ENCODE measurements at places on chromosomes 13 and 19.

GRCh38 chr19:3125900-3126524, 9.8 kb upstream of the GNA15 start:
- DNase-seq, result no peak

DNA sequence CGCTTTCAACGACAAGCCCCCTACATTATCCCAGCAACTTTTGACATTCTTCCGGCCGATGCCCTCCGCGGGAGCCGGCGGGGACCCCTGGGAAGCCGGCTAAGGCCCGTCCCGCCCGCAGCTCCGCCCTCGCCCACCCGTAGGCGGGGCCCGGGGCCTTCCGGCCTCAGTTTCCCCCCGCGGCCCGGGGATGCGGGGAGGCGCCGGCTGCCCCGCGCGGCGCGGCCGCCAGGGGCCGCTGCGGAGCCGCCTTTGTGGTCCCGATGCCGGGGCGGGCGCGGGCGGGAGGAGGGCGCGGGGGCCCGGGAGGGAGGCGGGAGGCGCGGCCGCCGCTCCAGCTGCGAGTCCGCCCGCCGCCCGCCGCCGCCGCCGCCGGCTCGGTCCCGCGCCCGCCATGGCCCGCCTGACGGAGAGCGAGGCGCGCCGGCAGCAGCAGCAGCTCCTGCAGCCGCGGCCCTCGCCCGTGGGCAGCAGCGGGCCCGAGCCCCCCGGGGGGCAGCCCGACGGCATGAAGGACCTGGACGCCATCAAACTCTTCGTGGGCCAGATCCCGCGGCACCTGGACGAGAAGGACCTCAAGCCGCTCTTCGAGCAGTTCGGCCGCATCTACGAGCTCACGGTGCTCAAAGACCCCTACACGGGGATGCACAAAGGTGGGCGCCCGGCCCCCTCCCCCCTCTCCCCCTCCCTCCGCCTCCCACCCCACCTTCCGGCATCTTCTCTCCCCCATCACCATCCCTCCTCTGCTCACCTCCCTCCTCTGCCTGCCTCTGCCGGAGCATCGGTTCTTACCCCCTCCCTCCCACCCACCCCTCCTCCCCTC, at the start of gene CELF5:
TSS of gene CELF5 (plus strand) at position 316 of the 823 bp plus-strand sequence. CDS start at position 395, 79 bp downstream.
- DNase-seq, result no peak

DNA sequence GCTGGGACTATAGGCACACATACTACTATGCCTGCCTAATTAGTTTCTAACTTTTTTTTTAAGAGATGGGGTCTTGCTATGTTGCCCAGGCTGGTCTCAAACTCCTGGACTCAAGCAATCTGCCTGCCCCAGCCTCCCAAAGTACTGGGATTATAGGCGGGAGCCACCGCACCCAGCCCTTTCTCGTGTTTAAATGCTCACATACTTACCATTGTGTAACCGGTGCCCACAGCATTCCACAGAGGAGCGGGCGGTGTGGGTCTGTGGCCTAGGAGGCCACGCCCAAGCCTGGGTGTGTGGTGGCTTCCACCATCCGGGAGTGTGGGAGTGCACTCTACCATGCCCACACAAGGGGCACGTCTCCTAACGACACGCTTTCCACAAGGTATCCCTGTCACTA, 7.7 kb downstream of the LMNB2 start:
- DNase-seq, result no peak

DNA sequence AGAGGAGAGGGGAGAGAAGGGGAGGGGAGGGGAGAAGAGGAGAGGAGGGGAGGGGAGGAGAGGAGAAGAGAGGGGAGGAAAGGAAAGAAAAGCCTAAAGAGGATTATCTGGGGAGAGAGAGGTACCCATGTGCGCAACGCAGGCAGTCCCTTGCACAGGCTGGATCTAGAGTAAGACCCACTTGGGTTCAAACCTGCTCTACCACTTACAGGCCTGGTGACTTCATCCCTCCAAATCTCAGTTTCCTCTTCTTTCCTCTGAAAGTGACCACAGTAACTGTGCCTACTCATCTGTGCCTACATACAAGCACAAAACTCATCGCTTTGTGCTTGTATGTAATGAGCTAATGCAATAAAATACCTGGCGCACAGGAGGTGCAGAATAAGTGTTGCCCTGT, 732 bp upstream of the MAP1S start:
- no peak for DNase-seq

DNA sequence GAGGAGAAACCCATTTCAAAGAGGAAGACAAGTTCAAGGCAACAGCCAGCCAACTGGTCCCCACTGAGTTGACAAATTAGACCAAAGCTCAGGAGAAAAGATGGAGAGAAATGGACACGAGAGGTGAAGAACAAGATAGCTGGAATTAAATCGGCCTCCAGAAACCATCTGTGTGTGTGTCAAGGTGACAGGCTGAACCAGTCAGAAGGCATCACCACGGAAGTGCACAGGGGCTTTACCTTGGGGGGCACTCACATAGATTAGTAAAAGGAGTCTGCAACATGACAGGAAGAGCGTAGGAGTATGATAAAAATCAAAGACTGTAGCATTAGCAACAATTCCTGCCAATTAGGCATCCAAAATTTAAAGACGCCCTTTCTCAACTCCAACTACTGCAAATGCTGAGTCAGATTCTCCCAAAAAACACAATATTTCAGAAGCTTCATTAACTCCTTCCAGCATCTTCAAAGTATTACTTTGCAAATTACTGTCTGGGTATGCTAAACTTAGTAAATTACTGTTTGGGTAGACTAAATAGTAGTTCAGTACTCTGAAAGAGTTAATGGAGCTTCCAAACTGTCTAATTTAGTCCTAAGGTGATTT, 66.2 kb downstream of the FOXO1 start:
- no peak for DNase-seq

GRCh38 chr13:84029396-84029795, 147.1 kb upstream of the SLITRK1 start:
- DNase-seq, result no peak

DNA sequence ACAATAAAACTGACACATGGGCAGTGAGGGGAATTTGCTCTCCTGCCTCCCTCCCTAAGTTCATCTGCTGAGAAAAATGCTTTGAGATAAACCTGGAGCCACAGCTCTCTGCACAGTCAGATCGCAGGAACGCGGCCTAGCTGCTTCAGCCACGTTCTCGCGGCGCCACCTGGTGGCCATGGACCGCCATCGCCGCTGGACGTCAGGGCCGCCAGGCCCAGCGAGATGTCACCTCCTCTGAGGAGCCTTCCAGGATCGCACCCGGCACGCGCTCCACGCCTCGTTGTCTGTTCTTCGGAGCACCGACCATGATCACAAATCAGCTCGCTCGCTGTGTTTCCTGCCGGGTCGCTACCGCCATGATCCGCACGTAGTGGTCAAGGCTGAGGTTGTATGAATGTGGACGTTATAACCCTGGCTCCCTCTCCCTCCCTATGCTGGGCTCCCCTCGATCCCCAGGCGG, 20.6 kb upstream of the USP29 start:
- DNase-seq, result no peak

GRCh38 chr19:28444362-28444761, 768.6 kb downstream of the UQCRFS1 start:
- no peak for DNase-seq

DNA sequence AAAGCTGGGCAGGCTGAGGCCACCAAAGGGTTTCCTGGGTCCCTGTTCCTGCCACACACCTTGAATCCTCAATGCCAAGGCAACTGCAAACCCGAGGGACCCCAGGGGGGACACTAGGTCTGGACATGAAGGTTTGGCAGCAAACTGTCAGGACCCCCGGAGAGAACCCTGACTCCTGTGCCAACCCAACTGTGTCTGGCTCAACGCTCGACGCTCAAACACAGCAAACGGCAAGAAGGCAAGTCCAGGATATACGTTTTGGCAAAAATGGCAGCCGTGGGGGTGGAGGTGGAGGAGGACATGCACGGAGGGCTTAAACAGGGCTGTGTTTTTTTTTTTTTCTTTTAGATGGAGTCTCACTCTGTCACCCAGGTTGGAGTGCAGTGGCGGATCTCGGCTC, 73.0 kb downstream of the GADD45B start:
- DNase-seq, result no peak

Measured in NCI-H187 treated with DMSO at 0.1 percent for 48 hours (cell line).